ENCODE measurements at places on chromosomes 11 and 22. TPM values are rescaled to one million over a fixed set of nuclear protein-coding genes. Genes with fewer than 3 reads are reported as not detected.
A peak's percentile ranks its signal among the peaks of the same experiment; 100 is the strongest.

GRM5 gene
- total RNA-seq, result 0.11 TPM

- peak; percentile 13 for DNase-seq
These were observed 201.9 kb upstream of the SESN3 start for GRCh38 chr11:95432714-95433503.

DNA sequence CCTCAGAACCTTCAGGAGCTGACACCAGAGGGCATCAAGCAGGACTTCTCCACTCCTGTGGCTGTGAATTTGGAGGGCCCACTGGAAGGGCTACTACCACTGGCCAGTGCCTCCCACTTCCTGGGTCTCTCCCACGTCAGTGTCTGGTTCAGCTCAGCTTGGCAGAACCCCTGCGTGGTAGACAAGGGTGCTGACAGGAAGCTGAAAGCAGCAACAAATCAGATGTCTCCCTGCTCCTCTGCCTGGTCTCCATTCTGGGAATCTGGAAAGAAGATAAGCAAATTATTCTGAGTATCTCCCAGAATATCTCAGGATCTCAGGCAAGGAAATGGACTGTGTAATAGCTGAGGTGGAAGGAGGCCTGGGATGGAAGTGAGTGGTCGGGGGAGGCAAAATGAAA is 61.5 kb downstream of the TMPRSS5 start:
- no peak for DNase-seq

SORL1 gene
- 0.31 TPM for total RNA-seq

DNA sequence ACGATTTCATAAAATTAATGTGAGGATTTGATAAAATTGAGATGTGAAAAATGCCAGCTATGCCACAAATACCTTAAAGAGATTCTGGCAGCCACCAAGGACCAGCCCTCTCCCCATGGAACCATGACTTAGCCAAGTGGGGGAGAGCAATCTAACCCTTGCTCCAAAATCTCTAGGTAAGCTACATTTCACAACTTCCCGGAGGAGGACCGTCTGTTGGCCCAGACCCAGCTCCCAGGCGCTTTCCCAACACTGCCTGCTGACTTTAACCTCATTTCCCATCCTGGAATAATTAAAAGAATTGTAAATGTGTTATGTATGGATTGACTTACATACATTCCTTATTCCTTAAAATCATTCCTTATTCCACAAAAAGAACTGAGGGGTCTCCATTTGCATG is 47.5 kb upstream of the TENM4 start:
- no peak for DNase-seq

GRCh38 chr22:23583153-23583552 is 3.1 kb upstream of the IGLL1 start:
- no peak for DNase-seq

DNA sequence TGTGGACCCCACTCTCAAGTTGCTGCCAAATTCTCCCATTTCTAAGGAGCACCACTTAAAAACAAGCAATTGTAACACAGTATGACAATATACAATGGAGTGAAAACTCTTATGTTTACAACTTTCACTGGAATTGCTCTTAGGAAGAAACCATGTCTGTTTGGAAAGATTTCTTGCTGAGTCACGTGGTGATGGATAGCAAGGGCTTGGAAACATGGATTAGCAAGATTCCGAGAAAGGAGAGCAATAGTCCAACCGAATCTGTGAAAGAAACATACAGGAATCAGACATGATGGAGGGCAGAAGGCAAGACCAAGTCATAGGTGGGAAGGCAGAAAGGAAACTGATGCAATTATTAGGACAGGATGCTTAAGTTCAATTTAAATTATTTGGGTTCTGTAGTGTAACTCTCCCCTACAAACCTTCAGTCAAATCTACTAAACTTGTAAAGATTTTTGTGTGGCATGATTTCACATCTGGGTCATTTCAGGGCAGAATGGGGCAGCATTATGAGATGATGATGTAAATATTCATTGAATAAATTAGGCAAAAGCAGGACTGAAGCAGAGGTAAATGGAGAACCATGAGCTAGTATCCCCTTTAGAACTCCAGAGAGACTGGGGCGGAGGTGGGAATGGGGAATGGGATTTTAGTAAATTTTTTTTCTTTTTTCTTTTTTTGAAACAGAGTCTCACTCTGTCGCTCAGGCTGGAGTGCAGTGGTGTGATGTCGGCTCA is 27.8 kb upstream of the THY1 start:
- no peak for DNase-seq

FREY1 gene
- total RNA-seq, result 1.4 TPM

DNA sequence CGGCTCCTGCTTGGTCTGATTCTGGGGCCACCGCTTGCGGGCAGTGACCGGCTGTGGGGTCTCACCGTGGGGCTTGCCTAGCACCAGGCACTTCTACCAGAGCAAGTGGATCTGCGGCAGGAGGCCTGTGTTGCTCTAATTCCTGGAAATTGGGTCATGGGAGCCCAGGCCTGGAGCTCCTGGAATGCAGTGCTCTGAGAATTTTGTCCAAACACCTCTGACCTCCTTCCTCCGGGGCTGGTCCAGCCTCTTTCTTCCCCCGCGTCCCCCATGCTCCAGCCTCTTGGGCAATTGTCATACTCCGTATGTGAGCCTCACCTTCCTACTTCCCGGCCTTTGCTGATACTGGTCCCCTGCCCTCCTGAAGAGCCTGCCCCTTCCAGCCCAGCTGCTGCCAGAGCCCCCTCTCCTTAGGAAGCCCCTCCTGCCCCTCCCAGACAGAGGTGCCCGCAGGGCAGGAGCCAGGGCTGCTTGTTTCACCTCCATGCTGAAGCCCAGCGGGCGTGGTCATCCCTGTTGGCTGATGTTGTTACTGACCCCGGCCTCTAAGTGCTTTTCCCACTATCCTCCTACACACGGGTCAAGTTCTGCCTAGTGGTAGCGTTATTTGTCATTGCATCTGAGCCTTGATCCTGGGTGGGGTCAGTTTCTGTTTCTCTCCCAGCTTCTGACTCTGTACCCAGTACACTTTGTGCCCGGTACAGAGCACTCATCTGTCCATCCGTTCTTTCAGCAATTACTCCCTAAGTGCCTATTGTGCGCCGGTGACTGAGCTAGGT is 9.6 kb downstream of the MGAT3 start:
- DNase-seq, result no peak

MS4A6A gene
- 2.9 TPM for total RNA-seq

GRCh38 chr11:33719587-33719986 is 16.6 kb downstream of the CD59 start:
- no peak for DNase-seq

DNA sequence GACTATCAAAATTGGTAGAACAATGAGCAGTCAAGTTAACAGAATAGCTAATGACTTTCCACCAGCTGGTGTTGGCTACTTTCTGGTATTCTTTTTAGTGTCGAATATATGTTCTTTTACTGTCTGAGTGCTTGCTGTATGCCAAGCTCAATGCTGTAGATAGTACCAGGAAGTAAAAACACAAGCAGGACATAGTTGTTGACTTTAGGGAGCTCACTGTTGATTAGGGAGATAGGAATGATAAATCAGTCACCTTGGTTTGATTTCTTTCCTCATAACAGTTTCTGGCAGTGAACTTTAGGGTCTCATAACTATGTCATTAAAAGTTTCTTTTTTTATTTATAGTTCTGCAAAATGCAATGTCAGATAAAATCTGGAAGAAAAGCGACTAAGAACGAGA is 9.0 kb downstream of the HMGXB4 start:
- no peak for DNase-seq

GRCh38 chr11:25890626-25891260 is 441.2 kb upstream of the ANO3 start:
- peak; percentile 26 for DNase-seq

HBG1 gene
- total RNA-seq, result not detected

GRCh38 chr22:17257121-17258001 is 38.1 kb upstream of the ADA2 start:
- no peak for DNase-seq

- DNase-seq, result no peak
These were observed 12.2 kb downstream of the AP2A2 start for GRCh38 chr11:937841-938261.

HORMAD2 gene
- total RNA-seq, result not detected

- DNase-seq, result no peak
These were observed 31.9 kb upstream of the DBX1 start for GRCh38 chr11:20192151-20192550.

DNA sequence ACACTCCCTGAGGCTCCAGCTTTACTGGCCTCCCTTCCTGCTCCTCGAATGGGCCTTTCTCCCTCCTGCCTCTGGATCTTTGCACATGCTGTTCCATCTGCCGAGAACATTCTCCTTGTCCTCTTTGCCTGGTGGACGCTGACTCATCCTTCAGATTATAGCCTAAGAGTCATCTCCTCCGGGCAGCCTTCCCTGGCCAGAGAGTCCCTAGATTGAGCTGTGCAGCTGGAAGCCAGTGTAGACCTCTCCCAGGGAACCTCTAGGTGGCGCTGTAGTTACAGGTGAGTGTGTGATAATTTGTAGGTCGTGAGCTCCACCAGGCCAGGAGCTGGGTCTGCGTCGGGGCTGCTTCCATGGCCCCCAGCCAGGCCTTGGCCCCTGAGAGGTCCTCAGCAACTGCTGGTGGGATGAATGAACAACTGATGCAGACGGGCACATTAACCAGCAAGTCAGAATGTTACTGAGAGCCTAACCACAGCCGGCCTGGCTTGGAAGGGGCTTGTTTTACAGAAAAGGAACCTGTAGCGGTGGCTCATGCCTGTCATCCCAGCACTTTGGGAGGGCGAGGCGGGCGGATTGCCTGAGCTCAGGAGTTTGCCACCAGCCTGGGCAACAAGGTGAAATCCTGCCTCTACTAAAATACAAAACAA is 8.7 kb downstream of the PNPLA5 start:
- DNase-seq, result peak; percentile 48

GRCh38 chr11:103942646-103943045 is 93.8 kb upstream of the DDI1 start:
- DNase-seq, result no peak

PRAME gene
- total RNA-seq, result not detected

- DNase-seq, result no peak
These were observed 56.4 kb downstream of the PPFIBP2 start for GRCh38 chr11:7570241-7570640.

RHOD gene
- total RNA-seq, result 10.5 TPM

GRCh38 chr11:34948696-34949095 is 32.3 kb downstream of the PDHX start:
- DNase-seq, result no peak

OR52N4 gene
- not detected for total RNA-seq

- no peak for DNase-seq
These were observed 29.1 kb upstream of the CCND1 start for GRCh38 chr11:69611548-69612526.

- no peak for DNase-seq
These were observed 6.0 kb upstream of the OMP start for GRCh38 chr11:77096591-77097019.

GRCh38 chr11:6403539-6403938 is 13.3 kb downstream of the SMPD1 start:
- DNase-seq, result no peak

CDC42EP2 gene
- total RNA-seq, result 23.4 TPM

Measured in endothelial cell of umbilical vein (primary cell).